C1 segment of cervical spinal cord (tissue), 14 donors: ENCODE measurements at places on chromosomes 5 and 9.

GRCh38 chr5:172707285-172708182 is 63.5 kb downstream of the DUSP1 start:
- peak; percentile 39 for DNase-seq

GRCh38 chr5:11801061-11801460 is 103.2 kb downstream of the CTNND2 start:
- DNase-seq, result no peak

DNA sequence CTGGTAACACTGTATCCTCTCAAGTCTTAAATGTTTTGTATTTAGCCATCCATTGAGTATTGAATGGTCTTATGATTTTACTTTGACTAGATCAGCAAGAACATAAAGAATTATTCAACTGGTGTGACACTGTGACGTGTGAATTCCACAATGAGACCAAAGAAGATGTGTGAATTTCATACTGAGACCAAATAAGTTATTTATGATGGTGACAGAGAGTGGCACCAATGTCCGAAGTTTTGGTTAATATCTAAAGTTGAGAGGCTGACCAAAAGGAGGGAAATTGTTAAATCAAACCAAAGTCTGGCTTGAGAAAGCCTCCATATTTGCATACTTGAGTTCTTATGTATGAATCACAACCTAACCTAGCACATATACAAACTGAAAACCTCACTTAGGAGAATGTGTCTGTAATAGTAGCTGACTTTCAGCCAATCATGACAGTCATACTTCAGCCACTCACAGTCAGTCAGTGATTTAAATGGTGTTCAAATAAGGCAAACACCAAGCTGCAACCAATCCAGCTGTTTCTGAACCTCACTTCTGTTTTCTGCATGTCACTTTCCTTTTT is 31.5 kb upstream of the FAM170A start:
- no peak for DNase-seq

GRCh38 chr5:42772265-42772993 is 15.8 kb downstream of the CCDC152 start:
- no peak for DNase-seq

- DNase-seq, result no peak
Measured at GRCh38 chr9:100167176-100167575, 68.1 kb downstream of the INVS start.

DNA sequence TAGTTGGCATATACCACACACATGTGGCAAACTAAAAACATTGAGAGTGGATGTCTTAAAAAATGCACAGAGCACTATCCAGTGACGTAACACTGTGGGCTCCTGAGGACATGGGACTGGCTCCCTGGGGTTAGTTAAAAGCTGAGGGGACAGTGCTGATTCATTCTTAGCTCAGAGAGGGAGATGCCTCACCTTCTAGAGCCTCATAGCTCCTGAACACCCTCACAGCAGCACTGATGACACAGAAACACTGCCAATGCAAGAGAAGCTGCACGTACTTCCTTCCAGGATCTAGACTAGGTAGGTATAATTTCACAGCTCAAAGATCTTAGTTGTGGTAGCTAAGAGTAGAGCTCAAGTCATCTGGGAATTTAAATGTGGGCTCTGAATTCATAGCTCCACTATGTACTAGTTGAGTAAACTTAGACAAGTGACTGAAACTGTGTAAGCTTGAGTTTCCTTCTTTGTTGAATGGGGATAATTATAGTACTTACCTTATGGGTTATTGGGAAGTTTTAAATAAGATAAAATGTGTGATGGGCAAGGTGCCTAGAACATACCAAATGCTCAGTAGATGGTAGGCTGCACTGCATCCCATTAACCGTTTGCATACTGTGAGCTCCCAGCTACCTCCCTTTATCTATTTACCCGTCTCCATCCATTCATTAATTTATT is 279.9 kb downstream of the ASTN2 start:
- DNase-seq, result no peak

GRCh38 chr5:73522989-73523388 is 24.7 kb downstream of the BTF3 start:
- DNase-seq, result no peak

GRCh38 chr5:6261256-6261655 is 117.1 kb downstream of the MED10 start:
- DNase-seq, result no peak

GRCh38 chr9:133990366-133991213 is 1.5 kb downstream of the VAV2 start:
- DNase-seq, result peak; percentile 32

- DNase-seq, result no peak
Measured at GRCh38 chr5:79109527-79110492, 1.8 kb upstream of the BHMT start.
